ENCODE measurements at places on chromosomes 6 and 20.

DNA sequence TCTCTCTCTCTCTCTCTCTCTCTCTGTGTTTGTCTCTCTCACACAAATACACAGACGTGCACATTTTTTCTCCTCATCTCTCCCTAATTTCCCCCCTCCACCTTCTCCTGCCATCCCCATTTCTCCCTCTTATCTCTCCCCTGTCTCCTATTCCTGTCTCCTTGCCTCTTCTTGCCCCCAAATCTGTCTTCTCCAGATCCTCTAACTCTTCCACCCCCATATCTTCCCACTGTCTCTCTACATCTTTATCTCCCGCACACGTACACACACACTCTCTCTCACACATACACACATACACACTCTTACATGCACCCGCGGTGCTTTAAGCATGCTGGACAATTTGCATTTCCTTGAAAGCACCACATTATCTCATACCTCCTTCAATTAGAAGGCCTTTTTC, 15.9 kb downstream of the KIZ start:
- DNase-seq: no peak

GRCh38 chr6:29655658-29656057, 1.2 kb upstream of the MOG start:
- DNase-seq: no peak

DNA sequence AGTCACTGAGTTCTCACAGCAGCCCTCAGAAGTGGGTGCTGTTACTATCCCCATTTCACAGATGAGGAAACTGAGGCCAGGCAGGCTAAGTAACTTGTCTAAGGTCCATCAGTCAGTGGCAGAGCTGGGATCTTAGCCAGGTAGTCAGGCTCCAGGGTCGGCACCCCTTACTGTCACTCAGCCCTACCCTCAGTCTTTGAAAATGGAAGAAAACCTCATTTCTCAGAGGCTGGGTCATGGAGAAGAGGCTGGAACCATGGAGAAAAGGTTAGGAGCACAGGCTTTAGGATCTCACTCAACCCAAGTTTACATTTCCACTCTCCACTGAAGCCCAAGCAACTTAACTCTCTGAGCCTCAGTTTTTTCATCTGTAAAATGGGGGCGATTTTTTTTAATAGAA, 116.2 kb upstream of the SIRPG start:
- DNase-seq: no peak

GRCh38 chr6:101879782-101880181, 486.3 kb downstream of the GRIK2 start:
- DNase-seq: no peak

DNA sequence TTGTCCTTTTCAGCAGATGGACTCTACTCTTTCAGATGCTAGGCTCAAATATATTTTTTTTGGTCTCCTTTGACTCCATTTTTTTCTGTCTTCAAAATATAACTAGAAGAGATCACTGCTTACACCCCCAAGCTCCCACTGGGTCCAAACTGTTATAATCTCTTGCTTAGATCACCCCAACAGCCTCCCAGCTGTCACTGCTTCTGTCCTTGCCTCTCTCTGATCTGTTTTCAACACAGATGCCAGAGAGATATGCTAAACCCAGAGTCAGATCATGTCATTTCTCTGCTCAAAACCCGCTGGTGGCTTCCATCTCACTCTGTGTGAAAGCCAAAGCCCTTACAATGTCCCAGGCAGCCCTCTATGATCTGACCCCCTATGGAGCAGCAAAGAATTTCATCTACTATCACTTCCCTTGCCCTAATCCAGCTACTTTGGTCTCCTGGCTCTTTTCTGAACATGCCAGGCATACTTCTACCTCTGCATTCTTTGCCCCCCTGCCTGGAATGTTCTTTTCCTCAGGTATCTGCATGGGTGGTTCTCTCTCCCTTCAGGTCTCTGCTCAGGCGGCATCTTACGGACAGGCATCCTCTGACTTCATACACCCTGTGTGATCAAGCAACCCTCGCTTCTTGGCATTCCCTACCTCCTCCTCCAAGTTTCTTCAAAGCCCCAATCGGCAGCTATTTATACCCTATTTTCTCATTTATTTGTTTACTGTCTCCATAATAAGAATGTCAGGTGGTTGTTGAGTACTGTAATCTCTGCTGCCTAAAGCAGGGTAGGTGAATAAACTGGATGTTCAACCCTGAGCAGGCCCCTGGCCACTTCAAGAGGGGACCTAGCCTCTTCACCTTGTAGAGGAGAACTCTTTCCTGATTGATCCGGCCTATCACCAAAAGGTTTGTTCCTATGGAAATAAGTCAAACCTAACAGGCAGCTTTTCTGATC, 43.6 kb upstream of the SLC4A11 start:
- no peak for DNase-seq

GRCh38 chr20:60131375-60131774, 173.2 kb downstream of the CDH26 start:
- no peak for DNase-seq

DNA sequence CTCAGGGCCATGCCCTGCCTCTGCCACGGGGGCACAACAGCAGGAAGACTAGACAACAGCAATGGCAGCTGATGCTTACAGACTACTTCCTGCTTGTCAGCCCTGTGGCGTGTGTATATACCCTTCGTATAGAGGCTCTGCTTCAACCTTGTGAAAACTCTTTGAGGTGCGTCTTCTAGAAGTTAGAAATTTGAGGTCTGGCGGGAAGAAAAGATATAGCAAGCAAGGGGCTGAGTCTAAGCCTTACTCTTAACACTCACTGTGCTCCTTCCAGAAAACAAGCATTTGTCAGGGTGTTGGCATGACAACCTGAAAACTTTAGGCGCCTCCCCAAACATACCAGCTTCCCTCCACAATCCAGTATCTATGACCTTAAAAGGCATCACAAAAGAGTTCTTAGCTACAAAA, 33.3 kb downstream of the JPH2 start:
- peak; percentile 73 for DNase-seq

DNA sequence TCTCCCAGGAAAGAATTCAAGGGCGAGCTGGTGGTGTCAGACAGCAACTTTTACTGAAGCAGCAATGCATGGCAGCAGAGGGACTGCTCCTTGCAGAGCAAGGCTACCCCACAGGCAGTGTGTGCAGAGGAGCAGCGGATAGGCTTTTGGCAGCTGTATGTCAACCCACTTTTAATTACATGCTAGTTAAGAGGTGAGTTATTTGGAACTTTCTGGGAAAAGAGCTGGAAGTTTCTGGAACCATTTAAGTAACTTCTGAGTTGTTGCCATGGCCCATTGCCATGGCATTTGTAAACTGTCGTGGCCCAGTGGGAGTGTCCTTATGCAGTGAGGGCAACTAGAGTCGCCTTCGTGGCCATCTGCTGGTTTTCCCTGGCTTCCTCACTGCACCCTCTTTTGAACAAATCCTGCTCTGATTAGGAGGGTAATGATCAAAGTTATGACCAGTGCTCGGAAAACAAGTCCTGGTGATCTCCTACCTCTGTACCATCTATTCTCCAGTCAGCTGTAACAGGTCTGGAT, 34.0 kb downstream of the BPIFB4 start:
- DNase-seq: no peak

DNA sequence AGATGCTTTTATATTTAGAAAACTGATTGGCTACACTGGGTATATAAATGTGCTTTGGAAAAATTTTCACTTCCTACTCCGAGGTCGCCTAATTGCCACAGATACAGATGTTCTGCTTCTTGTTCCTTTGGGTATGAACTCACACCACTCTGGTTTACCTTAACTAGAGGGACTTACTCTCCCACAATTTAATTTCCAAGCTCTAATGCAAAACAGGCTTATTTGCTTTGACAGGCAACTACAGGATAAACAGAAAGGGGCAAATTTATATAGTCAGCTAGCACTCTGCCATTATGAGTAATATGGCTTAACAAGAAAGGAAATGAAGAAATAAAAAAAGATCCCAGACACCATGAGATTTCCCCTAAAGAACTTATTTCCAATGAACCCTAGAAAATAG, 156.9 kb upstream of the ZFP64 start:
- no peak for DNase-seq

- DNase-seq: no peak
Observed at GRCh38 chr6:6760002-6760401, 171.5 kb downstream of the LY86 start.

DNA sequence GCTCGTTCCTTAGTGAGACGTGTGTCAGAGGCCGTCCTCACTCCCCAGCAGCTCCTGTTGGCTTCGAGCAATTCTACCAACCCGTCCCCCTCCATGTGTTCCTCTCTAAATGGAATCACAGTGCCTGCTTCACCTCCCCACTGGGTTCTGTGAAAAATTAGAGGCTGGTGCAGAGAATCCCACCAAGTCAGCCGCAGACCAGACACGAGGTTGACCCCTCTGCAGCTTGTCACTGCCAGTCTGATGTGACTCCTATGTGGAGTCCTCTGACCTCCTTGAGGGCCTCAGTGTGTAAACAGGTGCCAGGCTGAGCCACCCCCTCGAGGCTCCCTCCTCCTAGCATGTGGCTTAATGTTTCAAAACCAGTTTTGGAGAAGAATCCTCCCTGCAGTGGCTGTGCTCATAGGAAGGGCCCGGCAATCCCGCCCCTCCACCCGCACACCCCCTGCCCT, 12.6 kb upstream of the IRF4 start:
- DNase-seq: no peak
